Right lobe of liver (tissue), 6 donors: ENCODE measurements at places on chromosomes 6 and 20. TPM values are rescaled to one million over a fixed set of nuclear protein-coding genes. Genes with fewer than 3 reads are reported as not detected.

Gene HUS1B
- total RNA-seq = 1.1 TPM

GRCh38 chr6:78615430-78615904 is 251.9 kb upstream of the IRAK1BP1 start:
- no peaks in the 10 kb centered on the region for H3K4me1 ChIP-seq
- no peak overlapping the region for H3K4me3 ChIP-seq
- no peaks in the 10 kb centered on the region for H3K27me3 ChIP-seq
- H3K36me3 ChIP-seq = no peaks in the 10 kb centered on the region

- H3K27me3 ChIP-seq = no peaks in the 10 kb centered on the region
- peaks cover 7% of the 10 kb centered on the region for H3K4me1 ChIP-seq
- H3K27ac ChIP-seq = peak overlapping the region; percentile 38
- DNase-seq = no peak
- H3K36me3 ChIP-seq = no peaks in the 10 kb centered on the region
Measured at GRCh38 chr20:14955399-14955798, 618.0 kb upstream of the FLRT3 start.

DNA sequence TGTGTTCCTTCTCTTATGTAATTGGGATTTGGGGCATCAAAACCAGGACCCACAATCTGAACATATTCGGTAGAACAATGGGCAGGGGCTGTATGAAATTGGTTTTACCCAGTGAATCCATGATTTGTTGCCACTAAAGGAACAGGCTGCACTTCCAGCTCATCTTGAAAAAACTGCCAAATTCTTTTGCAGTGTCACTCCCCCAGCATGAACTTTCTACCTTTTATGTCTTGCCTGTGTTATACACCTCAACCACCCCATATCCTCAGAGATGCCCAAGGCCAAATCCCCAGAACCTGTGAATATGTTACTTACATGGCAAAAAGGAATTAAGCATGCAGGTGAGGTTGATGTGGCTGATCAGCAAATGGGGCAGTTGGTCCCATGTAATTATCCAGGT is 280.2 kb upstream of the ECI2 start:
- no peak for DNase-seq
- no peaks in the 10 kb centered on the region for H3K4me1 ChIP-seq
- H3K4me3 ChIP-seq = no peak overlapping the region
- no peaks in the 10 kb centered on the region for H3K36me3 ChIP-seq
- H3K27ac ChIP-seq = no peak overlapping the region

Gene SLC35D3
- not detected for total RNA-seq

Gene PGC
- total RNA-seq = not detected
